ENCODE measurements at places on chromosomes 12 and 14. TPM values are rescaled to one million over a fixed set of nuclear protein-coding genes. Genes with fewer than 3 reads are reported as not detected.

GRCh38 chr14:79084861-79085260 lies 914.7 kb downstream of the NRXN3 start:
- H3K36me3 ChIP-seq: no peaks in the 10 kb centered on the region
- no peaks in the 10 kb centered on the region for H3K27me3 ChIP-seq
- DNase-seq: no peak
- no peak overlapping the region for H3K27ac ChIP-seq

GRCh38 chr14:29446971-29447370 lies 480.7 kb downstream of the PRKD1 start:
- H3K36me3 ChIP-seq: no peaks in the 10 kb centered on the region
- H3K4me1 ChIP-seq: no peaks in the 10 kb centered on the region
- no peak overlapping the region for H3K27ac ChIP-seq
- H3K27me3 ChIP-seq: no peaks in the 10 kb centered on the region
- H3K4me3 ChIP-seq: no peak overlapping the region

GRCh38 chr12:20492251-20492760 lies 124.0 kb downstream of the PDE3A start:
- no peak overlapping the region for H3K4me3 ChIP-seq
- DNase-seq: no peak
- peaks cover 2% of the 10 kb centered on the region for H3K4me1 ChIP-seq
- no peaks in the 10 kb centered on the region for H3K27me3 ChIP-seq
- no peak overlapping the region for H3K27ac ChIP-seq
- H3K36me3 ChIP-seq: no peaks in the 10 kb centered on the region

DNA sequence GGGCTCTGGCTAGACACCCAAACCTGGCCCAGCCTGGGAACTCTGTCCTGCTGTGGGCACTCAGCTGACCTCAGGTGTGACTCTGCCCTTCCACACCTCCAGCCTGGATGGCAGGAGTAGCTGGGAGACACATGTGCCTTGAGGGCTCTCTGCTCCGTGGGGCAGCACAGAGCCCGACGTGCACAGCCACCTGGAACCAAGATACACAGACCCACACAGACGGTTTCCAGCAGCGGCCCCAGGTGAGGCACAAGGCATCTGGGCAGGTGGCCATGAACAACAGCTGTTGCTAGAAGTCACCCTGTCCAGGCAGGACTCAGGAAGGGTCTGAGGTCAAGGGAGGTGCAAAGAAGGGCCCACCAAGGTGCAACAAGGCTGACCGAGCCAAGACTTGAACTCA lies 5.9 kb downstream of the DEGS2 start:
- no peak overlapping the region for H3K27ac ChIP-seq
- H3K4me3 ChIP-seq: no peak overlapping the region

DNA sequence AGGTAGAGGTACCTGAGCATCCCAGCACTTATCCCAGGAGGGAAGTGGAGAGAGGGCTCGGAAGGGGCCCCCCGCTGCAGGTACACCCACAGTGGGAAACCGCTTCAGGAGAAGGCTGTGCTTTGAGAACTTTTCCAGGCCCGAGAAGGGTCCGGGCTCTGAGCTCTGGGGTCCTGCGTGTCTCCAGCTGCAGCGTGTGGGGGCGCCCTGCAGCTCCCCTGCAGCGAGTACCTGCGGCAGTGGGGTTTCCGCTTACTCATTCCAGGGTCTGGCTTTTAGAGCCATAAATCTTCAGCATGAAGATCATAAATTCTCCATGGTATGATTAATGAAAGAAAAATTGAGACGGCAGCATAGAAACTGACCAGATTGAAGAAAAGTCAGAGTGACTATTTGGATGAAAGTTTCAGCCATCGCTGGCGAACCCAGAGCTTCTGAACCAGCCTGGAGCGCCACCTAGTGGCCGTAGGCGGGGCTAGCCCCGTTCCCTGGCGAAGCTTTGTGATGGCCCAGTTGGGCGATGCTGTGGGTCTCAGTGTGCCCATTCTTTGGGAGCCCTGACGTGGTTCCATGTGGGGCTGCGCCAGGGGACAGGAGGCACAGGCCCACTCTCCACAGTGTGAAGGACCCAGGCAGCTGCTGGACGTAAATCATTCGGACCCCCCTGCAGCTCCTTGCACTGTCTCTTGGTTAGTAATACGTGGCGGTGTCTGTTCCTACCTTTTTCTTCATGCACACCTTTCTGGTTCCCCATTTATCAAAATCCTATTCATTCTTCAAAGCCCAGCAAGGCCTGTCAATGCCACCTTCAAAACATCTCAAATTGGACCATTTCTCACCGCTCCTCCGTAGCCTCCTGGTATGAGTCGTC lies 198.2 kb downstream of the TSPAN9 start:
- no peaks in the 10 kb centered on the region for H3K4me1 ChIP-seq
- peaks cover 6% of the 10 kb centered on the region for H3K27me3 ChIP-seq
- H3K36me3 ChIP-seq: no peaks in the 10 kb centered on the region
- H3K4me3 ChIP-seq: no peak overlapping the region
- peak; percentile 80 for DNase-seq
- no peak overlapping the region for H3K27ac ChIP-seq

DNA sequence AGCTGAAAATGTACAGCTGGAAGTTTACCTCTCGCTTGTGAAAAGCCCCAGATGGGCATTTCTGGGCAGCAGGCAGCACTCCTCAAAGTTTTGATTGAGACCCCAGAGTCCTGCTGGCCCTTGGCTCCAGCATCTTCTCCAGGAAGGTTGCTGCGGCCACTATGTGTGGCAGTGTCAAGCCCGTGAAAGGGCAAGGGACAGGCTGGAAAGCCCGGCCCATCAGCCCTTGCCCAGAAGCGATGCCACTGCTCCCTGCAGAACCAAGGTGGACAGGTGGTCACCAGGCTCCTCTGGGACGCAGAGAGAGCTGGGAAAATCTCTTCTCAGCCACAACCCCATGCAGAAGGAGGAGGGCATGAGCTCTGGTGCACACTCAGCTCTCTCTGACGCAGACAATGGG lies 73.5 kb upstream of the BCL11B start:
- peaks cover under 1% of the 10 kb centered on the region for H3K27me3 ChIP-seq
- H3K4me1 ChIP-seq: no peaks in the 10 kb centered on the region
- H3K27ac ChIP-seq: no peak overlapping the region
- no peak for DNase-seq
- H3K36me3 ChIP-seq: no peaks in the 10 kb centered on the region
- no peak overlapping the region for H3K4me3 ChIP-seq

Gene LTB4R
- 10.1 TPM for total RNA-seq
